LHCN-M2 (cell line): ENCODE measurements at places on chromosomes 5 and 9. TPM values are rescaled to one million over a fixed set of nuclear protein-coding genes. Genes with fewer than 3 reads are reported as not detected.

GRCh38 chr5:37090781-37091180 lies 158.4 kb downstream of the CPLANE1 start:
- DNase-seq = no peak

- no peak for DNase-seq
These were observed 53.8 kb downstream of the NIM1K start for GRCh38 chr5:43245724-43246385.

GRCh38 chr5:159414021-159414420 lies 83.7 kb upstream of the IL12B start:
- DNase-seq = no peak

- no peak for DNase-seq
These were observed 69.0 kb downstream of the TRIO start for GRCh38 chr5:14211818-14212803.

- no peak for DNase-seq
These were observed 171.7 kb downstream of the COL23A1 start for GRCh38 chr5:178418471-178419010.

- no peak for DNase-seq
These were observed 232.2 kb downstream of the SYK start for GRCh38 chr9:91033797-91034196.

DNA sequence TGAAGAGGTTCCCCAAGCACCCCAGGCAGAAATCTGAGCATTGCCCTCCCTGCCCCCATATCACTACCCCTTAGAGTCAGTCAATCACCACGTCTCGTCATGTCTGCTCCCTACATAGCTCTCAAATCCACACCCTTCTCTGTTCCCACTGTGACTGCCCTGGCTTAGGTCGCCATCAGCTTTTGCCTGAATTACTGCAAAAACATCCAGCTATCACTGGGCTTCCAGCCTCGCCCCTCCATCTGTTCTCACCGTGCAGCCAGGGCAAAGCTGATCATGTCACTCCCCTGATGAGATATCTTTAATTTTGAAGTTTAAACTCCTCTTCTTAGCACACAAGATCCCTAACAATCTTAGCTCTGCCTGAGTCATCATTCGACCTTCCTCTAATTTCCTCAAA lies 89.6 kb upstream of the TBC1D2 start:
- DNase-seq = no peak

DNA sequence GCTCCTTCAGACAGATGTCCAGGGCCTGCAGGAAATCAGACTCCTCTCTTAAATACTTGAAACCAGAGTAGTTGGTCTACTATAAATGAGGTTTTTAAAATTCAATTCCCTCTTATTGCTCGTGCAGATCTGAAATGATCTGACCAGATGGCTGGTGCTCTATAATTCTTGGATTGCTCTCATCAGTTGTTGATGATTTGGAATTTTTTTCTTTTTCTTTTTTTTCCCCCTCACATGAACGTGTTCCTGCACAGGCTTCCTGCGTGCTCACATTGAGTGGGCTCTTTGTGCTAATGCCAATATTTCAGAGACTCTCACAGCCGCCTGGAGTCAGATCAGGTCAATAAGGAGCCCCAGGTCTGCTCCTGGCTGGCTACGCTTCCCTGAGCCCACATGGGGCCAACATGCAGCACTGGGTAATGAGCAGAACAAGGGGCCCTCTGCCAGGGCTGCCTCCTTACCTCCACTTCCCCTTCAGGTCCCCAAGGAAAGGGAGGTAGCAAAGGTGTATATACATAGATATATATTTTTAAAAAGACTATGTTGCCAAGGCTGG lies 82.0 kb downstream of the SIL1 start:
- no peak for DNase-seq

DNA sequence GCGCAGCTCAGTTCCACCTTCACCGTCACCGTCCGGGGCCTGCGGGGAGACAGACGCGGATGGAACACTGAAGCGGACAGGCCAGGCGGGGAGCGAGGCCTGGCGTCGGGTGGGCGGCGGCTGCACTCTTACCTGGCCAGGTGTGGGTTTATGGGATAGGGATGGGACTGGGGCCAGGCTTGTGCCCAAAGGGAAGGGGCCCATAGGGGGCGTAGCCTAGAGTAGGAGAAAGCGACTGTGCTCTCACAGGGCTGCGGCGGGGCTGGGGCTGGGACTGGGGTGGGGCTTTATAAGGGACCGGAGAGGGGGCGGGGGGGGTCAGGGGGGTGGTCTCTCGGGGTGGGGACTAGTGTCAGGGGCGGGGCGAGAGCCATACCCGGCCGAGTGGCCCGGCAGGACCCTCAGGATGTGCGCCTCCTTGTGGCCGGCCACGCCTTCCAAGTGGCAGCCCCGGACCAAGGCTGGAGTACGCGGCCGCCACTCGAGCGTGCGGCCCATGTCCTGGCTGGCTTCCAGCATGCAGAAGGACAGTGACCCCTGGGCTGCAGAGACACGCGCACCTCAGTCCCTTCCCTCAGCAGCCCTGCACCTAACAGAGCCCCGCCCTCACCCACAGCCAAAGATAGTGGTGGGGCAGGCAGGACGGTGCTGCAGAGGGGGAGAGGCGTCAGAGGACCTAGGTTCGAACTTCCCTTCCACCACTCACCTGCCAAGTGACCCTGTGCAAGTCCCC lies 22.8 kb downstream of the FPGS start:
- DNase-seq = no peak

- DNase-seq = no peak
These were observed 970.2 kb upstream of the TYRP1 start for GRCh38 chr9:11722957-11723356.

DNA sequence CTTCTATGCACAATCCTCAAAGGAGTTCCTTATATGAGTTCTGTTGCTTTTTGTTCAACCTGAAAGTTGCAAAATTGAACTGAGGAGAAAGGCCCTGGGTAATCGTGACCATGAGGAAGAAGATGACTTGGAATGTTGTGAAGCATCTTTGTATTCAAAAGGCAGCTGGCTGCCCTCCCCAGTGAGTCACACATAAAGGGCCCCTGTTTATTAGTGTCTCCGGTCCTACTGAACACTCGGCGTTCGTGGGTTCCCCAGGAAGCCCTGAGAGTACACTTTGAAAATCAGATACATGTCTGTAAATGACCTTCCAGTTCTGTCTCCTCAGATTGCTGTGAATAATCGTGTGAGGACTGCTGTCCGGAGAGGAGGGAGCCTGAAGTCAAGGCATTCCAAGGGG lies 73.6 kb downstream of the C9orf153 start:
- peak; percentile 33 for DNase-seq

GRCh38 chr5:52073993-52074689 lies 690.9 kb downstream of the ISL1 start:
- DNase-seq = peak; percentile 0

- DNase-seq = no peak
These were observed 271.2 kb downstream of the FAM114A2 start for GRCh38 chr5:153767221-153768188.

DNA sequence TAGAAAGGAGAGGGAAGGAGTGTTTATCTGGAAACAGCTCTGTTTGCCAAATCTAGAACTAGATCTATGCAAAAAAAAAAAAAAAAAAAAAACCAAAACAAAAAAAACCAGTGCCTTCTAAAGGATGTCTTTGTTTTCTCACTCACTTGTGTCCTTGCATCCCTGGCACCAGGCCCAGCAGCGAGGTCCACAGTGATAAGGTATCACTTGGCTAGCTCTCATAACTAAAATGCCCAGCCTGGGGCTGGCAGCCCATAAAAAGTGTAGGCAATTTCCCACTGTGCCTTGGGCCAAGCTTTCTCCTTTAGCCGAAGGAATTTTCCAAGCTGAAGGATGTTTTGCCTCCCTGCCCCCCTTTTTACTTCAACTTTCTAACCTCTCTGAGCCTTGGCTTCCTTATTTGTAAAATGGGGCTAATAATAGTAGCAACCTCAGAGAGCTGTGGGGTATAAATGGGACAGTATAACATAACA lies 20.8 kb downstream of the RGS3 start:
- DNase-seq = no peak

DNA sequence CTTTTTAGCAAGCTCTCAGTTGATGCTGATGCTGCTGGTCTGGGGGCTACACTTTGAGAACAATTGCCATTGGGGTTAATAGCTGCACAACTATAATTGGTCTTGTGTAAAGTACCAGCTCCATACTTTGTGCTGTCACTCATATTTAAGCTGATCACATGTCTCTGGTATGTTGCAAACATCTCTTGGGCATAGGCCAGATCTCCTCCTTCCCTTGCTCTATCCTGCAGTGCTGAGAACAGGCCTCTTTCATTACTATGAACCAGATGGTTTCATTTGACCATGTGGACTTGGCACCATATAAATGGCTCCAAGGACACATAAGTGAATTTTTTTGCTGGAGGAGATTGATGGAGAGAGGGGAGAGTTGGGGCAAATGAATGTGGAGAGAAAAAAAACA lies 48.4 kb downstream of the DMRT2 start:
- no peak for DNase-seq

DNA sequence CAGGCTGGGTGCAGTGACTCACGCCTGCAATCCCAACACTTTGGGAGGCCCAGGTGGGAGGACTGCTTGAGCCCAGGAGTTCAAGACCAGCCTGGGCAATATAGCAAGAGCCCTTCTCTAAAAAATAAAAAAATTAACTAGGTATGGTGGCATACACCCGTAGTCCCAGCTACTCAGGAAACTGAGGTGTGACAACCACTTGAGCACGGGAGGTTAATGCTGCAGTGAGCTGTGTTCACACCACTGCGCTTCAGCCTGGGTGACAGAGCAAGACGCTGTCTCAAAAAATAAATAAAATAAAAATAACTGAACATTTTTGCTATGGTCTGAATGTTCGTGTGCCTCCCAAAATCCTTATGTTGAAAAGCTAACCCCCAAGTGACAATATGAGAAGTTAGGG lies 24.5 kb downstream of the AGTPBP1 start:
- DNase-seq = no peak

DNA sequence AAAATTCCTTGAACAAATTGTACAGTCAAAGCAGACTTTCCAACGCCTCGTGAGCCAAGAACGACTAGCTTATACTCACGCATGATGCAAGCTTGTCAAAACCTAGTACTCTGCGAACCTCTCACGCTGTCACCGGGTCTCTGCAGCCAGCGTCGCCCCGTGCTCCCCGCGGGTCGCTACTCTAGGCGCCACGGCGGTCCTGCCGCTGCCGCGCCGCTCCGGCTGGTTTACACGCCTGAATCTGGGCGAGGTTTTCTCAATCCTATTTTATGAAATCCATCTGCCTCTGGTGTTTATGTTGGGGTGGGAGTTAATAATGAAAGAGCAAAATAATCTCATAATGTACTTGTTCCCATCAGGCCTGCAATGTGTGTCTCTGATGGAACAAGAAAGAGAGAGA lies 90.9 kb downstream of the SV2C start:
- DNase-seq = no peak

DNA sequence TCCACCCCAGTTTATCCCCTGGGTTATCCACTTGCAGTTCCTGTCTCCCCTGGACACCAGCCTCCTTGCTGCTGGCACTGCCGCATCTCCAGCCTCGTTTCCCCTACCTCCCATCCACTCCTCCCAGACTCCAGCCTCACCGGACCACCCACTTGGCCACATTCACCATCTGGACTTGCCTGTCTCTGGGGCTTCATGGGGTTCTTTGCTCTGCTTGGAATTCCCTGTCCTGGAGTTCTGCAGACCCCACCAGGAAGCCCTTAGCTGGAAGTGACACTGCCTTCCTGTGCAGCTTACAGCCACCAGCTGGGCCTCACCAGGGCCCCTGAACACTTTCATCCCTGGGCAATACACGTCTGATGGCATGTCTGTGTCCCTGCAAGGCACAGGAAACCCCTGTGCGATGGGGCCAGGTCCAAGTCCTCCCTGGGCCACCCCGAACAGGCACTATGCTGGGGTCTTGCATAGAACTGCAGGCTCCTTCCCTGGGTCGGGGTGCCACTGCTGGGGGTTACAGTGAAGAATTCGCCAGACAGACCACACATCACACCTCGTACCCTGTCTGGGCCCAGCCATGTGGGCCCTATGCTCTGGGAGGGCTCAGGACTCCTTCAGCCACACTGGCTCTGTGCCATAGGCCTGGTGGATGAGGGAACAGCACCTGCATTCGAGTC lies 3.0 kb downstream of the FLT4 start:
- no peak for DNase-seq

DNA sequence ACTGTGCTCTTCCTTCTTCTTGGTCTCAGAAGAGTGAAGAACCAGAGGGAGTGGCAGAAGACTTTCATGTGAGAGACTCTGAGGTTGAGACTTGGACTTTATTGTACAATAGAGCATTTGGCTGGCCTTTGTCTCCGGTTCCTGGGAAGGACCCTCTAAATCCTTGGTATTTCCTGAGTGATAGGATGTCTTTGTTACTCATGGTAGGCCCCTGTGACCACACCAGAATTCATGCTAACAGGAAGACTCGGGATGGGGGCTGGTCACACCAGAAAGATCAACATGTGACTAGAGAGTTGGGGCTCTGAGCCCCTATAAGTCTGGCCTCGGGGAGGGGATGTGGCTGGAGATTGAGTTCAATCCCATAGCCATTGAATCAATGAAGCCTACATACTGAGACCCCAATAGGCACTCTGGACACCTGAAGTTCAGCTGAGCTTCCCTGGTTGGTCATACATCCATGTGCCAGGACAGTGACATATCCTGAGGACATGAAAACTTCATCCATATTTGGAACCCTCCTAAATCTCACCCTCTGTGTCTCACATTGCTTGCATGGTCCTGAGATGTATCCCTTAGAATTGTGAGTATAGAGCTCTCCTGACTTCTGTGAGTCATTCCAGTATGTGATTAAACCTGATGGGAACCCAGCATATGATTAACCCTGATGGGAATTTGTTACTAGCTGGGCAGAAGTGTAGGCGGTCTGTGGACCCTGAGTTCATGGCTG lies 201.7 kb downstream of the GADD45G start:
- no peak for DNase-seq

GRCh38 chr9:68577774-68578591 lies 37.3 kb upstream of the TMEM252 start:
- DNase-seq = no peak

GRCh38 chr5:77844373-77844622 lies 68.2 kb upstream of the TBCA start:
- no peak for DNase-seq

- DNase-seq = no peak
These were observed 924.3 kb upstream of the CDH10 start for GRCh38 chr5:25568989-25569625.

DNA sequence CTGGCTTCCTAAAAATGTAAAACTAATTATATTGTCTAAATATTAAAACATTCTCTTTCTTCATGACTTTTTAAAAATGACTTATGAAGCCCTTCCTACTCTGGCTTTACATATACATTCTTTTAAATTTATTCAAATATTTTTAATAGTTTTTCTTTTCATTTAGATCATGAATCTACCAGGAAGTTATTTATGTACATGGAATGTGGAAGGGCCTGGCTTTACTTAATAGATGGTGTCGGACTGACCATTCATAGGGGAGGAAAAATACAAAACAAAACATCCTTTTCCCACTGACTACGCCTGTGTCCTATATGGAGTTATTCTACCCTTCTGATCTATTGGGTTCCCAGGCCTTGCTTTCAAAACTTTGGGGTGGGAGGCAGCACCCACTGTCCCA lies 129.8 kb downstream of the MACROH2A1 start:
- DNase-seq = peak; percentile 6

Gene EFNA5
- total RNA-seq = 7.2 and 13.1 TPM in 2 replicates

Gene AIF1L
- total RNA-seq = 0.06 TPM in 1 of 2 replicates, not detected in the other

Gene PRDM9
- total RNA-seq = not detected in 2 replicates

Gene FOXD1
- 23.5 and 24.8 TPM in 2 replicates for total RNA-seq

Gene SLC34A3
- 0.06 TPM in 1 of 2 replicates, not detected in the other for total RNA-seq

Gene RANBP17
- 0.86 and 4.6 TPM in 2 replicates for total RNA-seq

Gene ANKRD34B
- total RNA-seq = not detected in 2 replicates

Gene GPX8
- 129 and 135 TPM in 2 replicates for total RNA-seq

Gene SNCB
- total RNA-seq = 0.83 and 2.0 TPM in 2 replicates

Gene SLC25A48
- not detected in 2 replicates for total RNA-seq

Gene KIAA1191
- total RNA-seq = 110 and 118 TPM in 2 replicates

Gene CCNI2
- 0.06 TPM in 1 of 2 replicates, not detected in the other for total RNA-seq

Gene HTR1A
- total RNA-seq = not detected in 2 replicates
